ENCODE measurements at places on chromosomes 12 and 14.

DNA sequence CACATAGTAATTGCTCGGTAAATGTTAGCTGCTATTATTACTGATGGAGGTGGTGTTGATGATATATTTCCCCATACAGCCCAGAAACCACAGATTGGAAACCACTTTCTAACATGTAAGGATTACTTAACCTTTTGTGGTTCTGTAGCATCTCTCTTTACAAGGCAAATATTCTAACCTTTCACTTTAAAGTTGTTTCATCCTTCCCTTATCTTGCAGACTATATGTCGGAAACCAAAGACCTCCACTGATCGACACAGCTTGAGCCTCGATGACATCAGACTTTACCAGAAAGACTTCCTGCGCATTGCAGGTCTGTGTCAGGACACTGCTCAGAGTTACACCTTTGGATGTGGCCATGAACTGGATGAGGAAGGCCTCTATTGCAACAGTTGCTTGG lies 75.8 kb downstream of the FRMD6 start:
- no peak for DNase-seq

- DNase-seq = no peak
These were observed 85.4 kb downstream of the PTCSC3 start for GRCh38 chr14:36091096-36091495.

DNA sequence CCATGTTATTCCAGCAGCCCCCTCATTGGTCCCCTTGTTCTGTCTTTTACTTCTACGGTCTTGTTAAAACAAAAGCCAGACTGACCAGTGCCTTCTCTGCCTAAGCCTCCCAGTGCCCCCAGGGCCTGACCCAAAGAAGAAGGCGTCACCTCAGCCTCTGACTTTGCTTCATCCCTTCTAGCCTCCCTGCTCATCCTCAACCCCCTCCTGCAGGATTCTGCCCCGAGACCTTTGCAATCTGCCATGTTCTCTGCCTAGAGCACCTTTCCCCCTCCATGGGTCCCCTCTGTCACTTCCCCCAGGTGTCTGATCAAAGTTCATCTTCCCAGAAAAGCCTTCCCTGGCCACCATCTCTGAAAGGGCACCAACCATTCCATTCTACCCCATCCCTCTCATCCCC lies 7.9 kb upstream of the RBM19 start:
- DNase-seq = no peak

DNA sequence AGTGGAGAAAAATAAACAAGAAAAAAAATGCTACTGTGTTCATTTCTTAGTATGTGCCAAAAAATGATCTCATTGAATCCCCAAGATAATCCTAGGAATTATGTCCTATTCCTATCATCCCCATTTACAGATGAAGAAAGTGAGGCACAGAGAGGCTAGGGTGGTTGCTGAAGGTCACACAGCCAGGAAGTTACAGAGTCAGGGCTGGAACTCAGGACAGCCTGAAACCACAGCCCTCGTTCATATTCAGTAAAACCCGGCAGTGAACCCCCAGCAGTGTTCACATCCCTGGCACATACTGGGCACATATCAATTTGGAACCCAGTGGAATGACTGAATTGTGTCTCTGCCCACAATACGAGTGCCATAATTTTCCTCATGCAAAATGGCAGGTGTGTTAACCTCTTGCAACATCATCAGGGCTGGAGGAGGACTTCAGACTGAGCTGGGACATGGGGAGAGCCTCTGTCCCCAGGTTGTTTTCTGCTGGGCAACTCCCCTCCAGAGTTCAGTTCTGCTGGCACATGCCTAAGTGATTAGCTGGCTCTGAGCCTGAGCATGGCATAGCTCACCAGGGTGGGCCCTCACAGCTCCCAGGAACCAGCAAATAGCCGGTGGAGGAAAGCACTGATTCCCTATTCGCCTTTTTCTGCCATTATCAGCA lies 2.0 kb upstream of the PPP1CC start:
- DNase-seq = no peak

DNA sequence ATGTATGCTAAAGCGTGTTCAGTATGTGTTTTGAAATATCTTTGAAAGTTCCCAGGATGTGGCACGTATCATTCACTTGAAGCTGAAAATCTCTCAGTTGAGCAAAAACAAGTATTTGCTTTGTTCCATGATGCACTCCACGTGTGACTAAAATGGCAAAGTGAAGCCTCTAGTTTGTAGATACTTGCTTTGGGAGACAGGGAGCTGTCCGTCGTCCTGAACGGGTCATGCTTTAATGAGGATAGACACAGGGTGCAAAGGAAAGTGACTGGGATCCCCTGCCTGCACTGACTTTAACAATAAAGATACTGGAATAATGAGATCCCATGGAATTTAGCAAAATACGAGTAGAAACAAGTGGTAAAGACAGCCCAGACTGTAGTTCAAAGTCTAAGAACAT lies 991.4 kb downstream of the NRXN3 start:
- DNase-seq = no peak

DNA sequence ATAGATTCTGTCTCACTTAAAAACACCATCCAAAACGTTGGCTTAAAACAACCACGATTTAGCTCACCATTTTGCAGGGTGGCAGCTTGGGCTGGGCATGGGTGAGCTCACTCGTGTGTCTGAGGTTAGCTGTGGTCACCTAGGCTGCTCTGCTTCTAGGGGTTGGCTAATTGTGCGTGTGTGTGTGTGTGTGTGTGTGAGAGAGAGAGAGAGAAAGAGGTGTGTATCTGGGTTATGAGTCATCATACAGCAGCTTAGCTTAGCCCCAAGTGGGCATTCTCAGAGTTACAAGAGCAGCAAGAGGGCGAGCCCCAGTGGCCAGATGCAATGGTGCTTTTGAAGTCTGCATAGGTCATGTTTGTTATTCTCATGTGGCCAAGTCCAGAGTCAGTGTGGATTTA lies 6.0 kb downstream of the FBXW8 start:
- no peak for DNase-seq

GRCh38 chr12:66195242-66195641 lies 6.2 kb downstream of the IRAK3 start:
- no peak for DNase-seq

- no peak for DNase-seq
These were observed 142.8 kb downstream of the LRFN5 start for GRCh38 chr14:41749429-41749828.

- no peak for DNase-seq
These were observed 183.9 kb downstream of the CACNA1C start for GRCh38 chr12:2236506-2237294.

DNA sequence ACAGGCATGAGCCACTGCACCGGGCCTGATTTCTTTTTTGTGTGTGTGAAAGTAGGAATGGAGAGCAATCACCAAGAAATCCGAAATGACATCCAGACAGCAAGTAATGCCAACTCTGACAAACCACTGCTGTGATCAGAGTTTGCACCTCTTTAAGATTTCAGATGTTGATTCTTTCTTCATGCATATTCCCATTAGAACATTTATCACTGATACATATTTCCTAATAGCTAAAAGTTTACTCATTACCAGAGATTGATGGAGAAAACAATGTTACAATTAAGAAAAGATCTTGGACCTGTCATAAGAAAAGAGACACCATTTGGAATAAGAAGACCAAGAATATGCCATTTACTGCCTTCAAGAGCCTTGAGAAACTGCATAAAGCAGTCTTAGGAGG lies 217.0 kb upstream of the MGAT4C start:
- no peak for DNase-seq

DNA sequence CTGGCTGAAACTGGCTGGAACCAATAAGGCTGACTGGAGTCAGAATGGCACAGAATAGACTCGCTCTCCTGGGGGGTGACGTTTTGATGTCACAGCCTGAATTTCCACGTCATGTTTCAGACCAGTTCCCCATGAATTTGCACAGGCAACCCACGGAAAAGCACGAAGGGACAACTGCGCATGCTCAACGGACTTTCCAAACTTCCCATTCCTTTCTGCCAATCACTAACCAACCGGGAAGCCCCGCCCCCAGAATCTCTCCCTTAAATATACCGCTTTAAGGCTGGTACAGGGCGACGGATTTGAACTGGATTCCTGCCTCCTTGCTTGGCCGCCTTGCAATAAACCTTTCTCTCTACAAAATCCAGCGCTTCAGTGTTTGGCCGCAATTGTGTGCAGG lies 434.7 kb downstream of the APAF1 start:
- no peak for DNase-seq

- DNase-seq = no peak
These were observed 10.5 kb downstream of the CACNA2D4 start for GRCh38 chr12:1907652-1908611.

DNA sequence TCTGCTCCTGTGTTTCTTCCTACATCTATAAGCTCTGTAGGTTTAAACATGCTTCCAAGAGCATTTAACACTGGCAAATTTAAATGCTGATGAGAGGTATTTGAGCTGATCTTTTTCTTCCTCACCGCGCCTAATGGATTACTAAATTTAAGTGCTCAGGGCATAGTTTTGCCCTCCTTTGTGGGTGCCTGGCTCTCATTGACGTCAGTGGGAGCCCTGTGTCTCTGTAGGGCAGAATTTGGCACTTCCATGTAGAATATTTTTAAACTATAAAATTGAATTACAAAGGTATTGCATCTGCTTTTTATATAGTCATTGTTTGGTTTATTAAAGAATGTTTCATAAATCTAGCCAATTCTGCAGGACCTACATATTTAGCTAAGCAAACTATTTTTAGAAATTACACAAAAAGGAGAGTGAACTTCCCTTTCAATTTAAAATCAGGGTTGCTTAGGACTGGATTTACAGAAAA lies 444.8 kb downstream of the AEBP2 start:
- no peak for DNase-seq

DNA sequence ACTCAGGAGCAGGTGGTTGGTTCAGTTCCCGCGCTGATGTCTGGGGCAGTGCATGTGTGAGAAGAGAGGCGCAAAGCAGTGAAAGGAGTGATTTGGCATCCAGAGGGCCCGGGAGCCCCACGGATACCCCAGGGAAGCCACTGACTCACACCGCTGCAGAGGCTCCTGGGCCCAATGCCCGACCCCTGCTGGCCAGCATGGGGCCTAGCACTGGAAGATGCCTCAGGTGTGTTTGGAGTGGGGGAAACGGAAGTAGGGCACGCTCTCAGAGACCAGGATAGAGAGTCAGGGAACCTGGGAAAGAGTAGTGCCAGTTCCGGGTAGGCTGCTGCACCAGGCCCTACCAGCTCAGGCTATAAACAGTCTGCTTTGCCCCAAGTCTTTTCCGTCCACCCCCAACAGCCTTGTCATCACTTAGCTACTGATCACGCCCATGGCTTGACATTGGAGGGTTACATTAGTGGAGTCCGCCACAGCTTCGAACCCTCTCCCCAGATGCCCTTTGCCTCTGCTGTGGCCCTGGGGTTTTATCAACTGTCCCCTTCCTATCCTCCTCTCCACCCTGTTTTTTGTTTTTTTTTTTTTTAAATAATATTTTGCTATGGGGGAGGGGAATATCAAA lies 9.5 kb upstream of the CSAD start:
- no peak for DNase-seq

DNA sequence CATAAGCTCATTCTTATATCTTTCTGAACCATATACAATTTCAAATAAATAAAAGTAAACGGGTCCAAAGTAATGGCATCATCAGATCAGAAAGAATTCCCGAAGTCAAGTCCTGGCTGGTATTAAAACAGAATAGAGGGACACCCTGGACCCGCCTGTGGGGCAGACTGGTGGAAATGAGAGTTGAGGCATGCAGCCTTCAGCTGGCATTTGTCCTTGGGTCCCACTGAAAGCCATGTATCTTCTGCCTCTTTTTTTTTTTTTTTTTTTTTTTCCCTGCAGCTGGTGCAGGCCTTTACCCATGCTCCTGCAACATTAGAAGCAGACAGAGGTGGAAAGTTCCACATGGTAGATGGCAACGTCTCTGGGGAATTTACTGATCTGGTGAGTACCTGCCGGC lies 9.9 kb downstream of the AHSA1 start:
- DNase-seq = no peak

- no peak for DNase-seq
These were observed 80.6 kb upstream of the GSC start for GRCh38 chr14:94850309-94851211.

- DNase-seq = no peak
These were observed 18.9 kb upstream of the LRTM2 start for GRCh38 chr12:1801303-1801975.

GRCh38 chr14:30558362-30558674 lies 640 bp upstream of the G2E3 start:
- no peak for DNase-seq

DNA sequence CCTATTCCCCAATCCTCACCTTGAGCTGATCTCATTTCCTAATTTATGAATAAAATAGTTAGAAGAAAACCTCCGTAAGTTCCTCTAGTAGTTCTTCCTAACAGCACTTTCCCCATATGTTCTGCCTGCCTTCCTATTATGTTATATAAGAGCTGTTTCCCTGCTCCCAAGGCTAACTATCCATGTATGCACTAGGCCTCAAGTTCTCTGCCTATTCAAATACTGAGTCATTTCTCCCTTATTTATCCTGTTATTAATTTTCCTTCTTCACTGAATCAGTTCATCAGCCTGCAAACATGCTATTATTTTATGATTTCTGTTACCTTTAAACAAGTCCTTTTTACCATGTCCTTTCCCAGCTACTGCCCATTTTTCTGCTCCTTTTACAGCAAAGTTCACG lies 164.1 kb downstream of the EPS8 start:
- DNase-seq = no peak

Measured in NCI-H1694 (cell line).